ENCODE measurements at places on chromosomes 16 and 17.

- DNase-seq = no peak
Measured at GRCh38 chr17:64291268-64291851, 28.3 kb upstream of the TEX2 start.

DNA sequence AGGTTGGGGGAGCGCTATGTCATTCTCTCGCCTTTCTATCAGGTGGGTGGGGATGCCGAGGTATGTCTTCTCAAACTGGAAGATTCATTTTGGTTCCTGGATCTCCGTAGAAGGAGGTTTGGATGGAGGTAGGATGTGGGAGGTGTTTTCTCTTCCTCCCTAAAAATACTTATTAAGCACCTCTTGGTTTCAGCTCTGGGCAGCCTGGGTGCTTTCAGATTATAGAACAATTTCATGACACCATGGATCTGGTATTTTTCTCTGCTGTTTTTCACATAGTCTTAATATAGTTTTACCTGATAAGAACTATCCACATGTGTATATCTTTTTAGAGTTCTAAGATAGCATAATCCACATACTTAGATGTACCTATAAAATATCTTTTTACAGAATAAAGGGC lies 92.9 kb downstream of the YPEL2 start:
- DNase-seq = no peak

DNA sequence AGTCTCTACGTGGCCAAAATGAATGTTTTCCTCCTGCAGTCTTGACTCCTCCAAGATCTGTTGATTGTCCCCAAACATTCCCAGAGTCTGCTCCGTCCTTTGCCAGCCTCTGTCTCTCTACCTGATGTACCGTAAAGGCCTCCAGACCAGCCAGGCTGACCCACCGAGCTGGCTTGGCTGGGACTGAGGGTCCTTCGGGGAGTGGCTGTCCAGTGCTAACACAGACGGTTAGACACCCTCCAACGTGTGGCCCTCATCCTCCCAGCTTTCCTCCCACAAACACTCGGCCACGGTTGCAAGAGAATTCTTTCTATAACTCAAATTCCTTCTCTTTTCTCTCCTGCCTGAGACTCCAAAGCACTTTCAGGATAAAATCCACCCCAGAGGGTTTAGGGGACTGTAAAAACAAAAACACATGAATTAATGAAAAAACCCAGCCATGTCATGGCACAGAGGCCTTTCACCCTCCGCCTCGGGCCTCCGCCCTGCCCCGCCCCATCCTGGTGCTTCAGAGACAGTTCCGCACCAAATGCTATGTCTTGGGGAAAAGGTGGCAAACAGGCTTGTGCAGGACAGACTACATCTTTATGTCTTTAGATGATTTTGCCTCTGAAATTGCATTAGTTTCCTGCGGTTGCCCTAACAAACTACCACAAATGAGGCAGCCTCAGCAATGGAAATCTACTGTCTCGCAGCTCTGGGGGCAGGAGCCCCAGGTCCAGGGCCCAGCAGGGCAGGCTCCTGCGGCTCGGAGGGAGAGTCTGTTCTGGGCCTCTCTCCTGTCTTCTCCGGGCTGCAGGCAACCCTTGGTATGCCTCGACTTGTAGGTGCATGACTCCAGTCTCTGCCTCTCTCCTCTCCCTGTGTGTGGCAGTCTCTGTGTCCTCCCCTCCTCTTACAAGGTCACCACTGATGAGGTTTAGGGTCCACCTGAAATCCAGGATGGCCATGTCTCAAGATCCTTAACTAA lies 72.5 kb upstream of the CBX4 start:
- DNase-seq = no peak

DNA sequence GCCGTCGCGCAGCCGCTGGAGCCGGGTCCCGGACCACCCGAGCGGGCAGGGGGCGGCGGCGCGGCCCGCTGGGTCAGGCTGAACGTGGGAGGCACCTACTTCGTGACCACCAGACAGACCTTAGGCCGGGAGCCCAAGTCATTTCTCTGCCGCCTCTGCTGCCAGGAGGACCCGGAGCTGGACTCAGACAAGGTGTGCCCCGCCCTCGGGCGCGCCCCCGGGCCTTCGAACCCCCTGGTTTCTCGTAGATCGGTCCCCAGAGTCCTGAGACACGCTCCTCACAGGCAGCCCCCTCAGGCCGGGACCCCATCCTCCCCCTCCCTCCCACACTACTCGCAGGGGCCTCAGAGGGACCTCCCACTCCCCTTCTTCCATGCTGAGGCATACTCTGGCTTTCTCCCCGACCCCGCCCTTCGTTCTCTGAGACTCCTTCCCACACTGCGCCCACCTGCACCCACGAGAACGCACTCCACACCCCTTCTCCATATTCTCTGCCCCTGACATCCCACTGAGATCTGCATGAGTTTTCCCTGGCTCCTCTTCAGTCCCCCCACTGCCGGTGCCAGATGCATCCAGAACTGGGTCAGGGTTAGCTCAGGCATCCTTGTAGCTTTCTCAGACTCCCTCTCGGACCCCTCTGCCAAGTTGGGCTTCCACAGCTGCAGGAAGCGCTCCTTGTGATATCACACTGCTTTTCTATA lies 523 bp downstream of the KCTD2 start:
- no peak for DNase-seq

- no peak for DNase-seq
Measured at GRCh38 chr16:46976550-46976949, 3.1 kb upstream of the DNAJA2 start.

DNA sequence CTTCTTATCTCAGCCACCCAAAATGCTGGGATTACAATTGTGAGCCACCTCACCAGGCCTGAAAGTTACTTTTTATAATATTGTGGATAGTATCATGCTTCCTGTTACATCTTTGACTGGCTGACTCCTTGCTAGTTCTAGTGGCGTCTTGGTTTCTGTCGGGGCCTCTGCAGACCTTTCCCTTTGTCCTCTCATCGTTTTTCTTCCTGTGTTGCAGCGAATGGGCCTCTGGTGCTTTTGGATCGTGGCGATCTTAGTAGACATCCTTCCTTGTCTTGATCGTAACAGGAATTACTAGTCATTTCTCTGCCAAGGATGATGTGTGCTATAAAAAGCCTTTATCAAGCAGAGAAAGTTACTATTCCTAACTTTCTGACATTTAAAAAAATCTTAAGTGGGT lies 20.8 kb downstream of the ASPSCR1 start:
- DNase-seq = no peak

DNA sequence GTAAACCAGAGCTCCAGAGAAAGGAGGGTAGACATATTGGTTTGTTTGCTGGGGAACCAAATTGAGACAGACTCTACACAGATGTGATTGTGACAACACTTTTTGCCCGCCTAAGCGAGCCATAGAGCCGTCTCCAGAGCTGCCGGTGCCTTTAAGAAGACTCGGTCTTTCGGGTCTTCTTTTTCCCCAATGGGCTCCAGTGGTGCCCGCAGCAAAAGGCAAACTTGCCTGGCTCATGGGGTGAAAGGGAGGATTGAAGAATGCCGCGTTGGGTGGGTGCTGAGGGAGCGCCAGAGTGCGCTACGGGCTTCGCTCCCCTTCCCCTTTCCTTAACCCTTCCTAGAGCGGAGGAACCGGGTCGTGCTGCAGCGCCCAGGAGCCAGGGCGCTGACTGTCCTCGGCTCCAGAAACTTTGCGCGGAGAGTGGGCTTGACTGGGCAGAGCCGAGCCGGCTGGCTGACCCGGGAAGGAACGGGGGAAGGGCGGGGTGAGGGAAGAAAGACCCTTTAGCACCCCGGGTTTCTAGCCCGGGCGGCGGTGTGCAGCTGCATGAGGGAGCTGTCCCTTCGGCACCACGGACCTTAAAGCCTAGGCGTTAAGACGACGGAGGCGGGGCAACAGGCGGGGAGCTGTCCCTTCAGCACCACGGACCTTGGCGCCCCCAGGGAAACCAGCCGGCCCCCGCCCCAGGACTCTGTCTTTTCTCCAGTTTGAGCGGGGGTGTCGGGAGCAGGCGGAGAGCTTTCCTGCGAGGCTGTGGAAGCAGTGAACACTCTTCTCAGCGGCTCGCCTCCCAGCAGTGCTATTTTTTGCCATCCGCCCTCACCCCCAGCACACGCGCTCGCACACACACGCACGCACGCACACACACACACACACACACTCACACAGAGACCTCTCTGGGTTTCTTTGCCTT lies at the start of gene CACNG3:
Gene CACNG3, plus strand, starts transcription at position 880 of the 916 bp plus-strand sequence. CDS start 420 bp downstream, outside the sequence.
- peak; percentile 83 for DNase-seq

DNA sequence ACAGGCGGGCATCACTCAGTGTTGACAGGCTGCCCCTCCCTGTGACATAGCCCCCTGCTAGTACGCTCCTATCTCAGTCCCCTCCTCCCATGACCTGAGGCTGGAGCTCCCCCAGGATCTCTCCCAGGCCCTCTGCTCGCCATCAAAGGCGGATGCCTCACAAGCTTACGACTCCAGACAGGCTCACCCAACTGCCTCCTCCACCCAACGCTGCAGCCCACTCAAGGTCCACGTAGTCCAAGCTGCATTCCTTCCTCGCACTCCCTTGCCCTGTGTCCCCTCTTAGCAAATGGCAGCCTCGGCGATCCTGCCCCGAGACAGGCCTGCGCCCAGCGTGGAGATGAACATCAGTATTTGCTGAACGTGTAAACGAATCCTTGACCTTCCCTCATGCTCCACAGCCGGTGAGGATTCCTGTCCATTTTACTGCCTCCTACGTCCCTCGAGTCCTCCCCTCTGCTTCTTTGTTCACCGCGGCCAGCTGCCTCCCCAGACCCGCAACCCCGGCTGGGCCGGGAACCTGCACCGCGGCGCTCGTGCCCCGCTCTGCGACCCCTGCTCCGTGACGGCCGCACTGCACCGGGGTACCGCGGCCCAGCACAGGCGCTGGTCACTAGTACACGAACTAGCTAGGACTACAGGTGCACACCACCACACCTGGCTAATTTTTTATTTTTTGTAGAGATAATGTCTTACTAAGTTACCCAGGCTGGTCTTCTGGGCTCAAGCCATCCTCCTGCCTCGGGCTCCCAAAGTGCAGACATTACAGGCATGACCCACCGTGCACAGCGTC lies 838 bp upstream of the TMEM97 start:
- no peak for DNase-seq
